ENCODE measurements at places on chromosomes 6 and 20.

DNA sequence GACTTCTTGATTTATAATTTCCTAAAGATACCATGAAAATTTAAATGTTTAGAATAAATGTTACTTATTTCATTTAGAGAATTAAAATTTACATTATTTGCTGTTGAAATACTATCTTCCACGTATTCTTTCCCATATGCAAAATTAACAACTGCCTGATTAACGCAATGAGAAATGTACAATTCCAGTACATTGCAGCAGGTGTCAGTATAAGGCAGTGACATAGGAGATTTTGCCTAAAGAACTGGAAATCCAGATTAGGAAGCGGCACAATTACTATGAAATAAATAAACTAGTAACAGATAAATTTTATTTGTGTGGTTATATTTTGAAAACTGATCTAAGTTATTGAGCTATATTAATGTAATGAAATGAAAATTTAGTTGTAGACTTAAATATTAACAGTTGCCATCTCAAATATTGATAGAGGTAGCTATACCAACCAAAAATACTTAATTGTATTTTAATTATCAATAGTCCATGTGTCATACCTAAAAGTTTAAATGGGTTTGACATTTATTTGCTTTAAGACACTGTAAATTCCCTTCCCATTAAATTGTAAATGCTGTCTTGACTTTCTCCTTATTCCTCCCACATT lies 300.2 kb downstream of the UTRN start:
- H3K4me3 ChIP-seq: no peak overlapping the region
- H3K36me3 ChIP-seq: no peaks in the 10 kb centered on the region
- no peak overlapping the region for H3K27ac ChIP-seq
- DNase-seq: no peak

DNA sequence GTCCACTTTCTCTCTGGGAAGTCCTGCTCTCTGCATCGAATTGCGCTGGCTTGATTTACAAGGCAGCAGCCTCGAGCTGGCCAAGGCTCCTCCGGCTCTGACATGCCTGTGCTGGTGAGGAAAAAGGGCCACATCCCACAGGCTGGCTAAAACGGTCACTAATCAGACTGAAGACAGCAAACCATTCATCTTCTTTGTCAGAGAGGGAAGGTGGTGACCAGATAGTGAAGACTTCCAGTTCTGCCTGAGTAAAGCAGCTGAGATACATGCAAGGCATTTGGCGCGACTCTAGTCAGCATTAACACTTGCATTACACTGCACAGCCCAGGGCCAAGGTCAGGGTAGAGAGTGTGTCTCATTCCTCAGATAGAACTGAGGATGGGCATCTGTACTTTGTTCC lies 203.2 kb upstream of the MAP3K7 start:
- H3K27ac ChIP-seq: peak overlapping the region; percentile 78
- DNase-seq: peak; percentile 61
- no peaks in the 10 kb centered on the region for H3K36me3 ChIP-seq
- no peak overlapping the region for H3K4me3 ChIP-seq
- H3K4me1 ChIP-seq: peaks cover 36% of the 10 kb centered on the region
- H3K27me3 ChIP-seq: peaks cover 22% of the 10 kb centered on the region

DNA sequence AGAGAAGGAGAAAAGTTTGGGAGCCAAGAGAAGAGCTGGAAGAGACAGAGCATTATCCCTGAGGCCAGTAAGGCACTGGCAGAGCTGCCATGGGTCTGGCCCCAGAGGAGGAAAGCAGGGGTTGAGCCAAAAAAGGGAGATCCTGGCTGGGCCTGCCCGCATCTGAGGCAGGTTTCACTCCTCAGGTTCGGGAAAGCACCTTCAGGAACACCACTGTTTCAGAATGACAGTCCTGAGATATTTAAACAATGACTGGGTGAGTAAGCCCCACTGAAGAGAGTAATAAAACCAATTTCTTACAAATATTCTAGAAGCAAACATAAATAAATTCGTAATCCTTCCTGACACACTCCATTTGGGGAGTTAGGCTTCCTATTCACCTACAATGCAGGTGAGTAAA lies 152.2 kb downstream of the BACH2 start:
- H3K4me1 ChIP-seq: peaks cover 22% of the 10 kb centered on the region
- H3K36me3 ChIP-seq: no peaks in the 10 kb centered on the region
- H3K27me3 ChIP-seq: peaks cover 3% of the 10 kb centered on the region
- H3K4me3 ChIP-seq: no peak overlapping the region
- DNase-seq: no peak
- H3K27ac ChIP-seq: no peak overlapping the region

DNA sequence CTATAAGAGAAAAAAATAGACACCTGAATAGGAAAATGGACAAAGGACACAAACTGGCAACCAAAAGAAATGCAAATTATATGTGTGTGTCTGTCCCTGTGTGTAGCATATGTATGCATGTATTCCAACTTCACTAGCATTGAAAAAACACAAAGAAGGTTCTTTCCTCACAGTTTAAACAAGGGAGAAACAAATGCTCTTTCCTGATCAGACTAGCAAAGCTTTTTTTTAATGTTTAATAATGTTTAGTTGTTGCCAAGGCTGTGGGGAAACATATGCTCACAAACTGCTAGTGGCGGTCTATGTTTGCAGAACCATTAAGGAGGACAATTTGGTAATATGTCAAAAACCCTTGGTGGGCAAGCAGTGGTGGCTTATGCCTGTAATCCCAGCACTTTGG lies 22.4 kb downstream of the SMLR1 start:
- no peak for DNase-seq
- no peak overlapping the region for H3K27ac ChIP-seq
- H3K4me3 ChIP-seq: no peak overlapping the region
- peaks cover 2% of the 10 kb centered on the region for H3K27me3 ChIP-seq
- H3K4me1 ChIP-seq: peaks cover 45% of the 10 kb centered on the region

GRCh38 chr6:56856036-56856580 lies 98.8 kb upstream of the BEND6 start:
- H3K4me3 ChIP-seq: no peak overlapping the region
- H3K27ac ChIP-seq: no peak overlapping the region
- H3K27me3 ChIP-seq: peaks cover 3% of the 10 kb centered on the region
- peaks cover 29% of the 10 kb centered on the region for H3K4me1 ChIP-seq
- DNase-seq: no peak
- H3K36me3 ChIP-seq: no peaks in the 10 kb centered on the region

DNA sequence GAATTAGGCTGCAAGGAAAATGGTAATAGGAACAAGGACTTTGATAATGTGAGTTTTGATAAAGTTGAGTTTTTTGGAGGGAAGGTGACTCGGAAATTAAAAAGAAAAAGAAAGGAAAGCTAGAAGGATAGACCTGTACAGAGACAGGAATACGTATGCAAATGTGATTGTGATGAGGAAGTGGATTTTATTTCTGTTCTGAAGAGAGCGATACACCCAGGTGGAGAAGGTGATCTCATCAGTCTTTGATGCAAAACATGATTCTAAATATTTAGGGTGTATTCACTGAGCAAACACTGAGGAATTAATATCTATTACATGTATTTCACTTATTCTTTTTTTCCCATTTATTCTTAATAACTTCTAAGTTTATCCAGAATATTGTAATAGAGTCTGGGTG lies 9.2 kb upstream of the PLEKHG1 start:
- no peak overlapping the region for H3K4me3 ChIP-seq
- DNase-seq: no peak
- H3K27me3 ChIP-seq: peaks cover 16% of the 10 kb centered on the region
- H3K4me1 ChIP-seq: peaks cover 38% of the 10 kb centered on the region
- H3K36me3 ChIP-seq: no peaks in the 10 kb centered on the region
- no peak overlapping the region for H3K27ac ChIP-seq

GRCh38 chr6:15852289-15852688 lies 189.5 kb upstream of the DTNBP1 start:
- H3K27me3 ChIP-seq: peaks cover 12% of the 10 kb centered on the region
- no peak for DNase-seq
- no peaks in the 10 kb centered on the region for H3K36me3 ChIP-seq

GRCh38 chr6:36944650-36945049 lies 9.9 kb upstream of the PI16 start:
- H3K4me1 ChIP-seq: no peaks in the 10 kb centered on the region
- H3K36me3 ChIP-seq: no peaks in the 10 kb centered on the region
- no peak for DNase-seq
- H3K27me3 ChIP-seq: peaks cover 47% of the 10 kb centered on the region

DNA sequence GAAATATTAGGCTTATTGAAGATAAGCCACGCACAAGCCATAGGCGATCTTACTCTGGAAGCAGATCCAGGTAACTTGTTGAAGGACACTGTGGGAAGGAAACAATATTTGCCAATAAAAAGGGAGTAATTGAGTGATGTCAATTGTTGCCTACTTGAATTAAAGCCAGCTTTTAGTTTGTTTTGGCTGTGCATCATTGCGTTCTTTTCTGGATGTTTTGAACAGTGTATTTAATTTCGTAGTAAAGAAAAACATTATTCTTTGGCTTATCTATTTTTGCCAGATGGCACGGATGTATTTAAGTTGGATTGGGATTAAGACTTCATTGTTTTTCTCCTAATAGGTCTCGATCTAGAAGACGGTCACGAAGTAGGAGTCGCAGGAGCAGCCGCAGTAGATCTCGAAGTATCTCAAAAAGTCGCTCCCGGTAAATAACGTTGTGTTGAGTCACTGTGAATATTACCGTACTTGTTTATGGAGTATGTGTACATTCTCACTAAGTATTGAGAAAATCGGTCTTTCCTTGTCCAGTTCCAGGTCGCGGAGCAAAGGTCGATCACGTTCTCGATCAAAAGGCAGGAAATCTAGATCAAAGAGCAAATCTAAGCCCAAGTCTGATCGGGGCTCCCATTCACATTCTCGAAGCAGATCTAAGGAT lies 2.6 kb downstream of the SRSF6 start:
- peaks cover 39% of the 10 kb centered on the region for H3K4me1 ChIP-seq
- H3K27ac ChIP-seq: no peak overlapping the region
- peaks cover 63% of the 10 kb centered on the region for H3K36me3 ChIP-seq
- no peak for DNase-seq
- H3K4me3 ChIP-seq: peak overlapping the region; percentile 93
- no peaks in the 10 kb centered on the region for H3K27me3 ChIP-seq

- peaks cover 49% of the 10 kb centered on the region for H3K27me3 ChIP-seq
- no peak overlapping the region for H3K27ac ChIP-seq
- peak; percentile 59 for DNase-seq
- no peaks in the 10 kb centered on the region for H3K36me3 ChIP-seq
- peak overlapping the region; percentile 75 for H3K4me3 ChIP-seq
These were observed 11.5 kb downstream of the ITPR3 start for GRCh38 chr6:33632558-33633039.

GRCh38 chr20:40925829-40926510 lies 102.7 kb upstream of the TOP1 start:
- H3K4me1 ChIP-seq: peaks cover under 1% of the 10 kb centered on the region
- H3K27me3 ChIP-seq: peaks cover 37% of the 10 kb centered on the region
- DNase-seq: no peak
- no peak overlapping the region for H3K4me3 ChIP-seq
- H3K36me3 ChIP-seq: no peaks in the 10 kb centered on the region

- H3K36me3 ChIP-seq: no peaks in the 10 kb centered on the region
- H3K4me1 ChIP-seq: no peaks in the 10 kb centered on the region
- no peak overlapping the region for H3K27ac ChIP-seq
- H3K4me3 ChIP-seq: no peak overlapping the region
- H3K27me3 ChIP-seq: no peaks in the 10 kb centered on the region
These were observed 121.6 kb downstream of the ADGRB3 start for GRCh38 chr6:68756454-68757375.

GRCh38 chr6:15735567-15736265 lies 72.9 kb upstream of the DTNBP1 start:
- peaks cover 57% of the 10 kb centered on the region for H3K4me1 ChIP-seq
- no peak overlapping the region for H3K4me3 ChIP-seq
- H3K27ac ChIP-seq: peak overlapping the region; percentile 2
- no peaks in the 10 kb centered on the region for H3K36me3 ChIP-seq
- no peaks in the 10 kb centered on the region for H3K27me3 ChIP-seq

- H3K27me3 ChIP-seq: peaks cover 14% of the 10 kb centered on the region
- H3K4me1 ChIP-seq: peaks cover 54% of the 10 kb centered on the region
- peaks cover 6% of the 10 kb centered on the region for H3K36me3 ChIP-seq
- DNase-seq: no peak
- no peak overlapping the region for H3K4me3 ChIP-seq
These were observed 5.1 kb downstream of the TMEM63B start for GRCh38 chr6:44132476-44132875.

GRCh38 chr20:59428441-59429205 lies 128.2 kb downstream of the EDN3 start:
- H3K27ac ChIP-seq: no peak overlapping the region
- H3K4me1 ChIP-seq: no peaks in the 10 kb centered on the region
- H3K27me3 ChIP-seq: peaks cover 17% of the 10 kb centered on the region
- no peak overlapping the region for H3K4me3 ChIP-seq
- DNase-seq: no peak
- no peaks in the 10 kb centered on the region for H3K36me3 ChIP-seq

- H3K27ac ChIP-seq: no peak overlapping the region
- no peak overlapping the region for H3K4me3 ChIP-seq
- no peak for DNase-seq
- H3K27me3 ChIP-seq: peaks cover 13% of the 10 kb centered on the region
These were observed 2.8 kb downstream of the SPO11 start for GRCh38 chr20:57332105-57333089.

- H3K4me1 ChIP-seq: peaks cover 6% of the 10 kb centered on the region
- H3K36me3 ChIP-seq: no peaks in the 10 kb centered on the region
- no peak for DNase-seq
- H3K27ac ChIP-seq: no peak overlapping the region
These were observed 415.6 kb upstream of the RNF217 start for GRCh38 chr6:124546601-124547000.

- no peak overlapping the region for H3K4me3 ChIP-seq
- H3K27me3 ChIP-seq: peaks cover 5% of the 10 kb centered on the region
These were observed 165.6 kb upstream of the OGFRL1 start for GRCh38 chr6:71123051-71123450.

- peaks cover 7% of the 10 kb centered on the region for H3K27me3 ChIP-seq
- H3K4me1 ChIP-seq: peaks cover 20% of the 10 kb centered on the region
- no peak overlapping the region for H3K27ac ChIP-seq
These were observed 2.0 kb downstream of the EEF1E1 start for GRCh38 chr6:8100159-8100854.

- no peak overlapping the region for H3K4me3 ChIP-seq
- no peak overlapping the region for H3K27ac ChIP-seq
- DNase-seq: no peak
- H3K4me1 ChIP-seq: peaks cover 71% of the 10 kb centered on the region
- no peaks in the 10 kb centered on the region for H3K36me3 ChIP-seq
- no peaks in the 10 kb centered on the region for H3K27me3 ChIP-seq
These were observed 40.4 kb downstream of the DLL1 start for GRCh38 chr6:170250455-170250854.

GRCh38 chr6:111050261-111051023 lies 36.9 kb upstream of the SLC16A10 start:
- H3K4me1 ChIP-seq: no peaks in the 10 kb centered on the region
- peaks cover 4% of the 10 kb centered on the region for H3K27me3 ChIP-seq
- no peak overlapping the region for H3K27ac ChIP-seq
- H3K36me3 ChIP-seq: peaks cover 6% of the 10 kb centered on the region

DNA sequence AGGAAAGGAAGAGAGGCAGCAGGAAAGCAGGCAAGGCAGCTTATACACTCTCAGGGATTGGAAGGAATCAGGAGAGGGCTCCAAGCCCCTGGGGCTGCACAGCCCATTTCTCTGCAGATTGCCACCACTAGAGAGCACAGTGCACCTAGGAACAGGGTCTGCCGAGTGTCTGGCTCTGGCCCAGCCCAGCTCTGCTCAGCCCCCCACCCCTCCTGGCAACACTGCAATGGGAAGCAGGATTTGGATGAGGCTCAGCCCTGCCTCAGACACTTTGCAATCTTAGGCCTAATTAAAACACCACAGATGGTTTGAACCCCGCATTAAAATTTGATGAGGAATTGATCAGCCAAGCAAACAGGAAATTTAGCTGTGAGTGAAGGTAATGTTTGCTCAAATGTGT lies 252.7 kb downstream of the DHX35 start:
- H3K4me1 ChIP-seq: peaks cover 22% of the 10 kb centered on the region
- no peak for DNase-seq
- no peak overlapping the region for H3K4me3 ChIP-seq

Data from nephron progenitor cell (in vitro differentiated cells).